Neural progenitor cell (in vitro differentiated cells): ENCODE measurements at places on chromosomes 6 and 20. TPM values are rescaled to one million over a fixed set of nuclear protein-coding genes. Genes with fewer than 3 reads are reported as not detected.

GNRH2 gene
- 0.37 TPM in 1 of 2 replicates, not detected in the other for total RNA-seq

C4A gene
- total RNA-seq, result 1.7 and 4.3 TPM in 2 replicates

OR12D3 gene
- not detected in 2 replicates for total RNA-seq

GRCh38 chr6:15243910-15244619, 1.8 kb upstream of the JARID2 start:
- H3K27me3 ChIP-seq, result no peaks in the 10 kb centered on the region
- DNase-seq, result peak; percentile 67
- no peak overlapping the region for H3K27ac ChIP-seq
- H3K4me1 ChIP-seq, result peaks cover 18% of the 10 kb centered on the region

GRCh38 chr6:167644412-167645132, 182.1 kb upstream of the AFDN start:
- no peak overlapping the region for H3K4me3 ChIP-seq
- peaks cover 13% of the 10 kb centered on the region for H3K4me1 ChIP-seq
- H3K27me3 ChIP-seq, result no peaks in the 10 kb centered on the region
- no peak for DNase-seq

- H3K4me1 ChIP-seq, result peaks cover 36% of the 10 kb centered on the region
- no peak overlapping the region for H3K27ac ChIP-seq
- H3K4me3 ChIP-seq, result no peak overlapping the region
- no peak for DNase-seq
These were observed 90.7 kb upstream of the BACH2 start for GRCh38 chr6:90387383-90387775.

- no peak overlapping the region for H3K27ac ChIP-seq
- no peaks in the 10 kb centered on the region for H3K27me3 ChIP-seq
- no peaks in the 10 kb centered on the region for H3K36me3 ChIP-seq
- no peak for DNase-seq
- no peak overlapping the region for H3K4me3 ChIP-seq
These were observed 77.6 kb downstream of the BFSP1 start for GRCh38 chr20:17453592-17453991.

GRCh38 chr6:135566311-135567068, 69.0 kb upstream of the AHI1 start:
- no peaks in the 10 kb centered on the region for H3K27me3 ChIP-seq
- DNase-seq, result no peak
- no peak overlapping the region for H3K4me3 ChIP-seq
- no peaks in the 10 kb centered on the region for H3K36me3 ChIP-seq
- no peaks in the 10 kb centered on the region for H3K4me1 ChIP-seq

DNA sequence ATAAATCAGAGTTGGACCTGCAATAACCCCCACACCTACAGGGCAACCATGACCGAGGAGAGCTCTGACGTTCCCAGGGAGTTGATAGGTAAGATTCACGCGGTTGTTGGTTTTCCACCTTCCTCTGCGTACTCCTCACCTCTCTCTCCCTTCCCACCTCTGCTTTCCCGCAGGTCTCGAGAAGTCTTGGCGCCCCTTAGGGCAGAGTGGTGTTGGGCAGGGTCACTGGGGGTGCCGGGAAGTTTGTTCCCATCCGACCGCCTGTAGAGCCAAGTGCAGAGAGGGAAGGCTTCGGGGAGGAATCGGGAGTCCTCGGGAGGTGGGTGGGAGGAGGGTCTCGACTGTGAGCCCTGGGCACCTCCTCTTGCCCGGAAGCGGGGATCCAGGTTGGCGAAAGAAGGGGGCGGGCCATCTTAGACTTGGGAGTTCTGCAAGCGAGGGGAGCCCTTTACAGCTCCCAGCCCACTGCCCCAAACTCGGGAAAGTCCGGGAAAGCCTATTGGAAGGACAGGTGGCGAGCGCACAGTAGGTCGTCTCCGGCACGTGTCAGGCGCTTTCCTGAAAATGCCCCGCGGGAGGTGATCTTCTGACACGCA, 672 bp downstream of the CARMIL1 start:
- no peak overlapping the region for H3K27ac ChIP-seq
- H3K4me1 ChIP-seq, result peaks cover 18% of the 10 kb centered on the region
- peaks cover 13% of the 10 kb centered on the region for H3K27me3 ChIP-seq
- no peaks in the 10 kb centered on the region for H3K36me3 ChIP-seq
- DNase-seq, result peak; percentile 46

GRCh38 chr6:18314317-18314997, 50.1 kb upstream of the DEK start:
- no peak for DNase-seq
- H3K27ac ChIP-seq, result no peak overlapping the region
- no peaks in the 10 kb centered on the region for H3K4me1 ChIP-seq
- H3K4me3 ChIP-seq, result no peak overlapping the region
- H3K27me3 ChIP-seq, result no peaks in the 10 kb centered on the region
- no peaks in the 10 kb centered on the region for H3K36me3 ChIP-seq

- no peak for DNase-seq
These were observed 7.4 kb downstream of the PERP start for GRCh38 chr6:138099832-138100231.

GRCh38 chr20:49561806-49562205, 6.1 kb downstream of the PTGIS start:
- no peak for DNase-seq
- peaks cover 16% of the 10 kb centered on the region for H3K4me1 ChIP-seq
- H3K4me3 ChIP-seq, result no peak overlapping the region
- no peaks in the 10 kb centered on the region for H3K36me3 ChIP-seq
- H3K27ac ChIP-seq, result no peak overlapping the region
- H3K27me3 ChIP-seq, result no peaks in the 10 kb centered on the region
